NCI-H748 treated with DMSO at 0.1 percent for 48 hours (cell line): ENCODE measurements at places on chromosomes 12 and 14.

DNA sequence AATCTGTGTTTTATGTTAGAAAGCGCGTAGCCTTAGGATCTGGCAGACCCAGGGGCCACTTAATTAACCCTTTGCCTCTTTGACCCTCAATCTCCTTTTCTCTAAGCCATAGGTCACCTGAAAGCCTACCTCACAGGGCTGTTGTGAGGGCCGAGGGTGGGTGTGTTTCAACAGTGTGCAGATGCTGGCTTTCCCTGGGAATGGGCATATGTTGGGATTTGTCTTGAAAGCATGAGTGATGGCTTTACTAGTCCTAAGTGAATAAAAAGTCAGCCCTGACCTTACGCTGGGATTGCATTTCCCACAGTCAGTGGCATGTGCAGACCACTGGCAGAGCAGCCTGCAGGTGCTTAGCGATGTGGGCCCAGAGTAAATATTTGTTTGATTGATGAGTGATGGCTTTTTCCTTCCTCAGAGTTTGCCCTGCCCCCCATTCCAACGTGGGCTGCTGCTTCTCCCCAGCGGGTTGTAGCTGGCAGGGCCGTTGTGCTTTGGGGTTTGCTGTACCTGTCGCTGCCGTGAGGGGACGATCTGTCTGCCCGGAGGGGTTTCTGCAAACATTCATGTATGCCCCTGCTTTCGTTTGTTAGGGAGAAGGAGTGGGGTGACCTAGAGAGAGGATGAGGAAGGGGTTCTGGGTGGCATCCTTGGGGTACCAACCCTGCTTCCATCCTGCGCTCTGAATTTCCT lies 31.5 kb downstream of the MEG3 start:
- peak; percentile 69 for DNase-seq

DNA sequence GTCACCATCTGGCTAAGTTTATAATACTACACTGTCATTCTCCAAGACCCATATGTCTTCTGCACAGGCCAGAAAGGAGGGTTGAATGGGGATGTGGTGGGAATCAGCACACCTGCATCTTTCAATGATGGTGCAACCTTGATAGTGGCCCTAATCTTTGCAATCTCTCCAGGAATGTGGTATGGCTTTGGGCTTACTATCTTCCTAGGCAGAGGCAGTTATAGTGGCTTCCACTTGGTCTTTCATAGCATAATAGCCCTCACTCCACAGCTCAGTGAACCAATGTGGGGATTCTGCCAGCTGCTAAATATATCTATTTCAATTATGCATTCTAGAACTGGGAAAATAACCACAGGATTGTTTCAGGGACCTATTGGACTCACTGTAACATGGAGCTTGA lies 61.8 kb upstream of the ATP2B1 start:
- no peak for DNase-seq

DNA sequence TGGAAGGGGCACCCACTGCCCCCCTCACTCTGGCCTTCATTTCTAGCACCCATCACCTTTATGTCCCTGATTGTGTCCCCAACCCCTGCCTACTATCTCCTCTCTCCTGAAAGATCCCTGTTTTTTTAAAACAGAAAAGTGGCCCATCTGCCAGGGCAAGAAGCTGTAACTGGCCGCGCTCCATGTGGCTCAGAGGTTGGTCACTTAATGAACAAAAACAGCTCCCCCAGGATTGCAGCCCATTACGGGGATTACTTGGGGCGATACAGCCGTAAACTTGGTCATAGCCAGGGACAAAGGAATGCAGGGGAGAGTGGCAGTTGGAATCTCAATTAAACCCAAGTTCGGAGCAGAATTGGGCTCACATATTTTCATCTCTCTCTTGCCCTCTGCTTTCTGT lies 34.8 kb upstream of the VSX2 start:
- DNase-seq, result no peak

- DNase-seq, result no peak
Observed at GRCh38 chr14:70029296-70030132, 150.3 kb downstream of the SMOC1 start.

DNA sequence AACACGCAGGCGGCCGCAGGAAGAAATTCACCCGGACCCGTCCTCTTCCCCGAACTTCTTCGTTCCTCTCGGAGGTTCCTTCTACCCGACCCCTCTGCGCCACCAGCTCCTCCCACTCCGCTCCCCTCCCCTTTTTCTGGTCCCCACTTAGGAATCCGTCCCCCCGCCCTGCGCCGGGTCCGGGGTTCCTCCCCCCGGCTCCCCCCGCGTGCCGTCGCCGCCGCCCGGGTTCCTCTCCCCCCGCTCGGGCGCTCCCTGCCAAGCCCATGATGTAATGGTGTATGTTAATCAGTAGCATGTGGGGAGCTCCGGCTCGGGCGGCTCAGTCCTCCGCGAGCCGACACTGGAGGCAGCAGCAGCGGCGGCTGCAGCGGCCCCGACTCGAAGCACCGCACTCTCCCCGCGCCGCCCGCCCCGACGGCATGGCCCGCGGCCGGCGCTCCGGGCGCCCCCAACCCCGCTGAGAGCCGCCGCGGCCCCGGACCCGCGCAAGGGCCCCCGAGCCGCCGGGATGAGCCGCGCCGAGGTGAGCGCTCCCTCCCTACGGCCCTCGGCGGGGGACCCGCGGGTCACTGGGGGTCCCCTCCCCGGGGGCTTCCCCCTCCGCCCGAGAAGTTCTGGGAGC lies 1.0 kb upstream of the SAMD4A start:
- DNase-seq, result peak; percentile 32

DNA sequence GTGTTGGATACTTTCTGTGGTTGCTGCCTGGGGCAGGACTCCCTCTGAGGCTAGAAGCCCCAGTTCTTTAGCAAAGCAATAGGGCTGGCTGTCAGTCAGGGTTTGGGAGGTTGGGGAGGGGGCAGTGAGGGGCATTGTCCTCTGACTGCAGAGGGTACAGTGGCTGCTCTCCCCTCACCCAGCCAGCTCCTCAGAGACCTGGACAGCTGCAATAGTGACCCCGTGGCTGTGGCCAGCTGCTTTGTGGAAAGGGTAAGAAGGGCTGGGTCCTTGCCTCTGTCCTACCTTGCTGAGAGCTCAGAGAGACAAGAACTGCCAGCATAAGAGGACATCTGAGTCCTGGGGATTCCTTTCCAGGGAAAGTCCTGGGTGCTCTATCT lies 25.8 kb downstream of the PLEKHG3 start:
- DNase-seq, result no peak

DNA sequence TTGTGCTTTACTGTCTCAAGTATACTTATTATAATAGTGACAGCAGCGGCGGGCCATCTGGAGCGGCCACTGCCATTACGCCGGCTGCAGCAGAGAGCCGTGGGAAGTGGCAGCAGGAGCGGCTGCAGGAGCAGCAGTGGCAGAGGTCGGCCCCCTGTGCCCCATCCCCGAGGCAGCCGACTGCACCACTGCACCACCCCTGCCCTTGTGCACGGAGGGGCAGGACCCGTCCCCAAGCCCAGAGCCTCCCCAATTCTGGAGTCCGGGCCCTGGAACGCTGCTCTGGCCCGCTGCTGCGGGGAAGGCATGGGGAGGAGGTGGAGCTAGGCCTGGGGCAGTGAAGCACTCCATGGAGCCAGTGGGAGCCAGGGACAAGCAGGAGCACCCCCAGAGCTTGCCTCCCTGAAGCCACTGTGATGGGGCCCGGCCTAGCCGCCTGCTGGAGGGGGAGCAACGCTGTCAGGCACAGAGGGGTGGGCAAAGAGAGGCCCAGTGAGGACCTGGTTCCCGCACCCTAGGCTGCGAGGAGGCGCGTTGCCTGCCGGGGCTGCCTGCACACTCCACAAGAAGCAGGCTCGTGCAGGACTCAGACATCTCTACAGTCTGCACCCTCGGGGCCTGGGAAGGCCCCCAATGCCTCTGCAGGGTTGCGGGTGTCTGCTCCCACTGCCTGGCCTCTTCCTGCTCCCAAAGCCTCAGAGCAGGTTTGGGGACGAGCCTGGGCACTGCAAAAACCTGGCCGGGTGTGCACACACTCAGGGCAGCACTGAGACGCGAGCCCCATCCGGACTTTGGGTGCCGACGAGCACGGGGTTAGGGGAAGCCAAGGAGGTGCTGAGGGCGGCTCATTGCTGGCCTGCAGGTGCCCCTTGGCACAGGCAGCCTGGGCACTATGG lies 74.2 kb upstream of the RASSF8 start:
- DNase-seq, result no peak

GRCh38 chr14:21822109-21822508 lies 148.5 kb upstream of the OR4E1 start:
- no peak for DNase-seq

DNA sequence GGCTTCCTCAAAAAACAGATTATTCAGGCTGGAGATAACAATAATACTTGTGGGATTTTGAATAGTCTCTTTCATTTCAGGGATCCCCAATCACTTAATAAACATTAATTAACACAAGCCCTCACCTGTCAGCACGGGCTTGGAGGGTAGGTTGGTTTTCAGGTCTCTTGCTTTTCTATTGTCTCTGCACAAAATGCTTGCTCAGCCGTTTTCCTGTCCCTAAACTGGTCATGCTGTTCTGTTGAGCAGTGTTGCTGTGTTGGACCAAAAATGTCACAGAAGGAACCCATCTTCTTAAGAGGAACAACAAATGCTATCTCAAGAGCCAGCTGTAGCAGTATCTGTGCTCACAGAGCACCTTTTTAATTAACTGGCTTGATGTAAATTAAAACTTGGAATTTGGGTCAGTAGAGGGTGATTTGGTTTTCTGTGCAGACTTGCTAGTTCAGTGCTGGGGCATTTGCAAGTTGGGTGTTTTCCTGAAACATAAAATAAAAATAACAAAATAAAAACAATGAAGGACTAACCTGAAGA lies 231.8 kb upstream of the CRY1 start:
- DNase-seq, result peak; percentile 48

GRCh38 chr12:11609045-11609444 lies 40.4 kb upstream of the ETV6 start:
- DNase-seq, result no peak

DNA sequence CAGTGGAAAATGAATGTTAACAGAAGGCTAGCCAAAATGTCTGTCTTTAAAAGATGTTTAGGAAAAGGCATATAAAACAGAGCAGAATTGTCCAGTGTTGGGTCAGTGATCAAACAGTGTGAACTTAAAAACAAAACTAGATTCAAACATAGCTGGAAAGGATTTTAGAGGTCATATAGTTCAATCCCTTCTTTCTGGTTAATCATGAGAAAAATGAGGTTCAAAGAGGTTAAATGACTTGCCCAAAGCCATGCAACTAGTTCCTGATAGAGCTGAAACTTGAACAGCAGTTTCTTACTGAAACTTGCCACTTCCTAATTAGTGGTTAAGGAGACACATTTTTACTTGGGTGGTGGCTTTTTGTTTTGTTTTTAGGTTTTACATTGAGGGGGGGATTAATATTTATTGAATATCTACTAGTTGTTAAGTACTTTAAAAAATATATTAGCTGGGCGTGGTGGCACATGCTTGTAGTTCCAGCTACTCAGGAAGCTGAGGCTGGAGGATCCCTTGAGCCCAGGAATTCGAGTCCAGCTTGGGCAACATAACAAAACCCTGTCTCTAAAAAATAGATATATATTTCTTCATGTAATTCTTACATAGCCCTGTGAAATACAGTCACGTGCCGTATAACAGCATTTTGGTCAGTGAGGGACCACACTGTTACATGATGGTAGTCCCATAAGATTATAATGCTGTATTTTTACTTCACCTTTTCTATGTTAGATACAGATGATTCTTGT lies 20.4 kb downstream of the ACVR1B start:
- DNase-seq, result no peak

GRCh38 chr14:94581127-94581999 lies at the start of gene SERPINA5:
TSS of gene SERPINA5 (plus strand) at chr14:94581426. CDS start at chr14:94587363, 5,937 bp downstream.
- DNase-seq, result no peak

DNA sequence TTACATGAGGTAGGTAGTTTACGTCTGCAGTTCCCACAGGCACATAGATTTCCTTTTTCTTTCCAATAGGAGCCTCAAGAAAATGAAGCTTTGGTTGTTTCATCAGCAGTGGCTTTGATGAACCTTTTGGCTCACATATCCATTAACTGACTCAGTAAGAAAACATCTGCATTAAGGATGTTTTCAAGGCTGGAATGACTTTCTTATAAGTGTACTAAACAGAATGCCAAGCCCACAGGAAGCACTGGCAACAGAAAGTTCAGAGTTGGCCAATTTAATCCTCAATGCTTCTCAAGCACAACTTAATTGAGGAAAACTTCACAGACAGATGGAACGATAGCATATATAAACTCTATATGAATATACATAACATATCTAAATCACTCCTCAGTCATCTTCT lies 63.5 kb downstream of the ST8SIA1 start:
- no peak for DNase-seq

DNA sequence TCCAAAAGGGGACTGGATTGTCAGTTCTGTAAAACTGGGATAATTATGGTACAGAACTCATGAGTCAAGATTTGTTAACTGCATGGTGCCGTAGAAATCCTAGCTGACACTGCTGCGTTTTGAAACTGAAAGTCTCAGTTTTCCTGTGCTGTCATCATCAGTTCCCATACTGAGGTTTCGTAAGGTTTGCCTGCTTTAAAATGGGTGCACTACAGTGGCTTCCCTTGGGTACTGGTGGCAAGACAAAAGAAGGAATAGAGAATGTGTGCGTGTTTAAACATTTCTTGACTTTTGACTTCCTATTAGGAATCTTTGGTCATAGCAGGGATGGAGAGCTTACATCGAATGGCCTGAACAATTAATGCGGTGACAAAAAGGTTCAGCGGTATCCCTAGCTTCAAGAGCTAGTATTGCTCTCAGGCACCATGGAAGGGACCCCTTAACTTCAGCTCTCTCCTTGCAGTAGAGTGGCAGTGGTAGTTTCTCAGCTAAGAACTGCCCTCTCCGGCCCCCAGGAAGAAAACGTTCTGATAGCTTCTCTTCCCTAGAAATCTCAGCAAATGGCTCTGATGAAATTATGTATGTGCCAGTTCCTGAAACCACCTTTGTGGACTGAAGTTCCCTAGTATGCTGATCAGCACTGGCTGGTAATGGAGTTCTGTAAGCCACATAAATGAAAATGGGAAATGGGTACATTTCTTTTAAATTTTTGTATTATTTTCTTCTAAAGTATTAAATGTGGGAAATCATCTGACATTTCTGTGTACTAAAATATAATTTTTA lies 28.9 kb downstream of the ANO6 start:
- DNase-seq, result no peak

GRCh38 chr12:68865399-68866164 lies 57.6 kb downstream of the MDM2 start:
- DNase-seq, result no peak

- DNase-seq, result no peak
Observed at GRCh38 chr12:51592034-51592705, 1.1 kb downstream of the SCN8A start.

GRCh38 chr12:53743266-53744129 lies 8.3 kb downstream of the CISTR start:
- DNase-seq, result peak; percentile 61

DNA sequence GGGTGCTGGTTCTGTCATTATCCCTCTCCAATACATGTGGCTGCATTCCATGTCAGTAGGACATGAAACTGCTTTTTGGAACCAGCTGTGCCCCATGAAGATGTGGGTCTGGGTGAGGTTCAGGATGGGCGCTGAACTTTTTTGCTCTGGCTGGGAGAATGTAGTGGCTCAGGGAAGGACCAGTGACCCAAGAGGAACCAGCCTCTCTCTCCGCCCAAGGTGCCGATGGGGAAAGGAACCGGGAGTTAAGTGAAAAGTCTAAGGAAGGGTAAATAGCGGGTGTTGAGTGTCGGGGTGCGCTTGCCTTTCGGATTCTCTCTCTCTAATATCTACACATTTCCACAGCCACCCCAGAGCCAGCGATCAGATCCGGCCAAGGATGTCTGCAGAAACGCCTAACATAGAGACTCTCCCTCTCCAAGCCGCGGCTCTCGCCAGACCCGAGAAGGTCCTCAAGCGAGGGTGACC lies 7.8 kb downstream of the ARHGEF25 start:
- DNase-seq, result no peak

- DNase-seq, result no peak
Observed at GRCh38 chr12:25788707-25789442, 169.6 kb upstream of the RASSF8 start.
